ENCODE measurements at places on chromosomes 16 and 17.

DNA sequence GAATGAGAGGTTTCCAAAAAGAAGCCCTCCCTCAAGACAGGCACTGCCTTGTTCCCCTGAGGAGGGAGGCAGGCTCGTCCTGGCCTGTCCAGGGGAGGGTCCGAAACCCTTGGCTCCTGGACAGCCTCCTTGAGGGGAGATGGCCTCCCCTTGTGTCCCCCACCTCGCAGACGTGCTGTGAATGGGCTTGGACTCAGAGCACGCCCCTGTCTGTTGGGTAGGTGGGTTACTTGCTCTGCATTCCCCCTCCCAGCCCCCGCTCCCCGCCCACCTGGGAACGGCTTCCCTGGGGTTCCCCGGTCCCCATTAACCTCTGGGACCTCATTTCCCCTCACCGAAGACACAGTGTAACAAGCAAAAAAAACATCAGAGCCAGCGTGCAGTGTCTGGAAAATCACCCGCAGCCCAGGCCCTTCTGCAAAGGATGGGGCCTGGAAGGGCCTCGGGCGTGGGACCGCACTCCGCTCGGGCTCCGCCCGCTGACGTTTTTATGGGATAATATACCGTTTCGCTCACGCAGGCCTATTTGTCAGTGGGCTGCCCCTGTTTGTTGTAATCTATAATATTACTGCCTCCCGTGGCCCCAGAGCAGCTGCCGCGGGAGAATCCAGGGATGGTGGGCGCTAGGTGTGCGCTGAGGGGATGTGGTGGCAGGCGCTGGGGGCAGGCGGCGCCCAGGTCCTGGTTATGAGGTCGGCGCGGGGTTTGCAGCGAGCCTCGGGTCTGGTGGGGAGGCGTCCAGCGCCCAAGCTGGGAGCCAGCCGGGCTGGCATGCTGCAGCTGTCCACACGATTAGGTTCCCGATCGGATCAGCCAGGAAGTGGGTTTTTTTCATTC is 11.1 kb downstream of the BAHCC1 start:
- no peak for DNase-seq

- DNase-seq, result no peak
These were observed 139.1 kb downstream of the CCT6B start for GRCh38 chr17:34822007-34822739.

- DNase-seq, result peak; percentile 44
These were observed 2.1 kb upstream of the CHMP6 start for GRCh38 chr17:80989586-80989913.

DNA sequence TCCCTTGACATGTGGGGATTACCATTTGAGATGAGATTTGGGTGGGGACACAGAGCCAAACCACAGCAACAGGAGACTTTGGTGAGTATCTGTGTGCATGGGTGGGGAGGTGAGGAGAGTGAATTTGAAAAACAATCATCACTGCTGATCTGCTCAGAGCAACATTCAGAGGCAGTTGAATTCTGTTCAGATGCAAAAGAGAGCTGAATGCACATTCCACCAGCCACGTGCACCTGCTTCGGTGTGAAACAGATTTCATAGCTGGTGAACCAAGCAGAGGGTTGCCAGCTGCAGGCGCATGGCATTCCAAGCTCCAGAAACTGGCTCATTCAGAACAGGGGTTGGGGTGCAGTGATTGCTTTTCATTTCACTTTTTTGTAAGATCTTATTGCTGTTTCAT is 233.1 kb upstream of the FOXF1 start:
- DNase-seq, result no peak
